ENCODE measurements at places on chromosomes 13 and 19. TPM values are rescaled to one million over a fixed set of nuclear protein-coding genes. Genes with fewer than 3 reads are reported as not detected.

DNA sequence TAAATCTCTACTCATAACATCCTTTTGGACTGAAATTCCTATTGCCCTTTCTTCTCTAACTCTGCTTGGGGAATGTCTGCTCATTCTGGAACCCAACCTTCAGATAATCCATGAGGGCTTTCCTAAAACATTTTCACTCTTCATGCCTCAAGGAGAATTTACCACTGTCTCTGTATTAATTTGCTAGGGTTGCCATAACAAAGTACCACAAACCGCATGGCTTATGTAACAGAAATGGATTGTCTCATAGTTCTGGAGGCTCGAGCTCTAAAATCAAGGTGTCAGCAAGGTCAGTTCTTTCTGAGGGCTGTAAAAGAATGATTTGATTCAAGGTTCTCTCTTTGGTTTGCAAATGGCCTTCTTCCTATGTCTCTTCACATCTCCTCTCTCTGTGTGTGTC is 209.7 kb downstream of the LACC1 start:
- DNase-seq, result no peak

GRCh38 chr13:44306371-44307192 is 67.0 kb upstream of the SERP2 start:
- DNase-seq, result peak; percentile 69

VSTM1 gene
- not detected for total RNA-seq

SRRM5 gene
- total RNA-seq, result 0.14 TPM
